ENCODE measurements at places on chromosomes 11 and 22.

- no peak for DNase-seq
Measured at GRCh38 chr11:36509201-36509639, 852 bp downstream of the TRAF6 start.

- DNase-seq, result no peak
Measured at GRCh38 chr22:48960980-48961660, 866.6 kb downstream of the BRD1 start.

DNA sequence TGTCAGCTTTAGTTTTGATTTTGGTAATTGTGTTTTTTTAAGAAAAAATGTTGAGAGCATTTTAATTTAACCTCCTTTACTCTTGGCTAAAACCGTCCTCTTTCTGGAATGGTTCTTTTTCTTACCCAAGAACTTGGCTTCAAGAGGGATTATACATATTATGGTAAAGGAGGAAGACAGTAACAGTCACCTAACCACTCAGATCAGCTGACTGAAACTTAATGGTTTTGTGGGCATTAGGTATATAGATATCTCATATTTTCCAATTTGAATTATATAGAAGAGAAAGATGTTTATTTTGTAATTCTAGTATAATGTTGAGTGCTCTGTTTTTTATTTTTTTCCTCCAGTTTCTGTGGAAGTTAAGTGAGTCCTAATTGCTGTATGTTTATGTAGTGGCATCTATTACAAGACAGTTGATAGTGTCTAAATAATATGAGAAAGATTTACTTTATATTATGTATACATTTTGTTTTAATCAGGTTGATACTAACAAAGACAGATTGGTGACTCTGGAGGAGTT lies 36.6 kb upstream of the NCR3LG1 start:
- DNase-seq, result no peak

- no peak for DNase-seq
Measured at GRCh38 chr11:31855466-31855865, 44.3 kb upstream of the PAX6 start.

All from stimulated activated CD8-positive, alpha-beta memory T cell treated with anti-CD3 and anti-CD28 coated beads, Interleukin-7, amount 100 ng/mL, for 24 hours (primary cell).